ENCODE measurements at places on chromosomes 1 and 21. TPM values are rescaled to one million over a fixed set of nuclear protein-coding genes. Genes with fewer than 3 reads are reported as not detected.

- DNase-seq, result no peak
These were observed 55.1 kb downstream of the AGPAT3 start for GRCh38 chr21:43919871-43920801.

IFI44 gene
- 32.7 TPM for total RNA-seq

- peak; percentile 89 for DNase-seq
These were observed 711 bp downstream of the GADD45A start for GRCh38 chr1:67685558-67686266.

- DNase-seq, result no peak
These were observed 2.3 kb upstream of the NRAS start for GRCh38 chr1:114718661-114719423.

- DNase-seq, result peak; percentile 77
These were observed 12.2 kb upstream of the CLSTN1 start for GRCh38 chr1:9835758-9836631.

DNA sequence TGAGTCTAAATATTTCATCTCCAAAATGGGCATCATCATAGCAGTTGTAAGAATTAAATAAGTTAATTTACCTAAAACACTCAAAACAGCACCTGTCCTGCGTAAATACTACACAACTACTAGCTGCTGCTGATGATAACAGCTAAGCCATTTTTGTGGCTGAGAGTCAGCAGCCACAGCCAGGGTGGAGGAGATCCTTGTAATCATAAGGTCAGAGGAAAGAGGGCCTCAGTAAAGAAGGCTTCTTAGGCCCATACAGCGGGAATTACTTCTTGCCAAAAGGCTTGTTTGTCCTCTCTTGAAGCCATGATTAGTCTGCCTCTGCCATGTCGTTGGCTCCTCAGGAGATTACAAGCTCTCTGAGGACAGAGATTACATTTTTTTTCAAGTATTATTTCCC lies 245.0 kb downstream of the FGGY start:
- no peak for DNase-seq

- DNase-seq, result no peak
These were observed 208.5 kb downstream of the DNAH14 start for GRCh38 chr1:225137976-225138375.

CLCNKB gene
- 0.88 TPM for total RNA-seq

- DNase-seq, result no peak
These were observed 7.7 kb upstream of the CRYBG2 start for GRCh38 chr1:26361605-26362122.

- no peak for DNase-seq
These were observed 59.6 kb upstream of the ADAMTS5 start for GRCh38 chr21:27026501-27026900.

DNA sequence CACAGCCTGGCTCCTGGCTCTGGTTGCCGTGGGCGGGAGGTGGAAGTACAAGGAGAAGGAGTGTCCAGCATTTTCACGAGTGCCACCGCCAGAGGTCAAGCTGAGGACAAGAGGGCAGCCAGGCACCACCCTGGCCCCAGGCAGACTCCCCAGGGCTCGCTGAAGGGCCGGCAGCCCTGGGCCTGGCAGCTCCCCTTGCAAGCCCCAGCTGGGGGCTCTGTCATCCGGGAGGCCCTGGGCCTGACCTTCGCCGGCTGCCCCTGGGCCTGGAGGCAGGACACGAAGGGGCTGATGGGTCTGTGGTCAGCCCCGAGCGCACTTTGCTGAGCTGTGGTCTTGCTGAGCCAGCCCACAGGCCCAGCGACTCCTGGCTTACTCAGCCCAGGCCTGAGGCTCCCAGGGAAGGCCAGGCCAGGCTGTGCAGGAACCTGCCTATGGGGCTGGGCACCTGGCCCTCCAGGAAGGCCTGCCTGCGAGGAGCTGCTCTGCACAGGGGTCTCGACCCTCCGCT lies 74.8 kb downstream of the MORN1 start:
- DNase-seq, result no peak

ZNF593OS gene
- not detected for total RNA-seq

GRCh38 chr21:43814215-43815106 lies 25.1 kb downstream of the RRP1 start:
- DNase-seq, result no peak

CHRNB2 gene
- total RNA-seq, result not detected

DNA sequence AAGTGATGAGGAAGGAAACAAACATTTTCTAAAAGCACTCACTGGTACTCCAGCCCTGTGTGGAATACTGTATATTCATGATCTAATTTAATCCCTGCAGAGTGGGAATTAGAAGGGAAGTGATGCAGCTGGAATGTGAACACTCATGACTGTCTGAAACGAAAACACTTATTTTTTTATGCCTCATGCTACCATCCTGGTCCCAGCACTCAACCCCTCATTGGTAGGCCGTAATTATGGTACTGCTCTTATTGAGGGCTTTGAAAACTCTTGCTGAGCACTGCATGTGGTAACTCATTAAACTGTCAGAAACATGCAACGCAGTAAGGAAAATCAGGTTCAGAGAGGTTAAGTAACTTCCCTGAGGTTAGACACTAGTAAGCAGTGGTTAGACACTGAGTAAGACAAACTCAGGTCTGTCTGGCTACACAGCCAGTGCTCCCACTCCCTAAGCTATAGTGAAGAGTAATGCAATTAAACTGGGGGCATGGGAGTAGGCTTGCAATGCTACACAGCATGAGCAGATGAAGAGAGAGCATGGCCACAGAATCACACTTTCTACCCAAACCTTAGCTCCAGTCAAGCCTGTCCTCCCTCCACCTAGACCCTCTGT lies 17.3 kb upstream of the TNFSF4 start:
- no peak for DNase-seq

DNA sequence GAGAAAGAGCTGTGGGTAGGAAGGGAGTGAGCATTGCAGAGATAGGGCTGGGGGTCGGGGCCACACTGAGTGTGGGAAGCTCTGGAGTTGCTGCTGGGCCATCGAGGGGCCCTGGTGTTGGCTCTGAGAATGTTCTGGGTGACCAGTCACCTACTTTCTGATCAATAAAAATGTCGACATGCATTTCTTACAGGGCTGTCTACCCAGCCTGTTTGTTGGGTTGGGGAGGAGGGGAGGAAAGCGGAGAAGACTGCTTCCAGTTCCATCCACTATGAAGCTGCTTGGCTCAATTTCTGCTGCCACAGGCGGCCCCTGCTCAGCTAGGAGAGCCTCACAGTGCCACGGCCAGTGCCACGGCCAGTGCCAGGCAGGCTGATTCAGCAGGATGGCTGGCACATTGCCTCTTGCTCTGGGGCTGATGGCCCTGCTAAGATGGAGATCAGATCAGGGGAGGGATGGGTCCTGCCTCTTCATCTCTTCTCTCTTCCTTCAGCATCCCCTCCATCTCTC lies 3.0 kb upstream of the PADI3 start:
- DNase-seq, result no peak

NPR1 gene
- 119 TPM for total RNA-seq

DNA sequence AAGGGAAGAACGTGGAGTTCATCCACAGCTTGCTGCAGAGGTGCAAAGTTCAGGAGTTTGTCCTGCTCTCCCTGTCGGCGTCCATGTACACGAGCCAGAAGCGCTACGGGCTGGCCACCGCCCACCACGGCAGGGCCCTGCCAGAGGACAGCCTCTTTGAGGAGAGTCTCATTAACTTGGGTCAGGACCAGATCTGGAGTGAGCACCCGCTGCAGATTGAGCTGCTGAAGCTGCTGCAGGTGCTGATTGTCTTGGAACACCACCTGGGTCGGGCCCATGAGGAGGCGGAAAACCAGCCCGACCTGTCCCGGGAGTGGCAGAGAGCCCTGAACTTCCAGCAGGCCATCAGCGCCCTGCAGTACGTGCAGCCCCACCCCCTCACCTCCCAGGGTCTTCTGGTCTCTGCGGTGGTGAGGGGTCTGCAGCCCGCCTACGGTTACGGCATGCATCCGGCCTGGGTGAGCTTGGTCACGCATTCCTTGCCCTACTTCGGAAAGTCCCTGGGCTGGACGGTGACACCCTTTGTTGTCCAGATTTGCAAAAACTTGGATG lies 73.8 kb upstream of the MORC3 start:
- DNase-seq, result no peak

GRCh38 chr1:100556925-100557605 lies 19.1 kb downstream of the GPR88 start:
- DNase-seq, result peak; percentile 24

ALPL gene
- total RNA-seq, result 11.1 TPM

DNA sequence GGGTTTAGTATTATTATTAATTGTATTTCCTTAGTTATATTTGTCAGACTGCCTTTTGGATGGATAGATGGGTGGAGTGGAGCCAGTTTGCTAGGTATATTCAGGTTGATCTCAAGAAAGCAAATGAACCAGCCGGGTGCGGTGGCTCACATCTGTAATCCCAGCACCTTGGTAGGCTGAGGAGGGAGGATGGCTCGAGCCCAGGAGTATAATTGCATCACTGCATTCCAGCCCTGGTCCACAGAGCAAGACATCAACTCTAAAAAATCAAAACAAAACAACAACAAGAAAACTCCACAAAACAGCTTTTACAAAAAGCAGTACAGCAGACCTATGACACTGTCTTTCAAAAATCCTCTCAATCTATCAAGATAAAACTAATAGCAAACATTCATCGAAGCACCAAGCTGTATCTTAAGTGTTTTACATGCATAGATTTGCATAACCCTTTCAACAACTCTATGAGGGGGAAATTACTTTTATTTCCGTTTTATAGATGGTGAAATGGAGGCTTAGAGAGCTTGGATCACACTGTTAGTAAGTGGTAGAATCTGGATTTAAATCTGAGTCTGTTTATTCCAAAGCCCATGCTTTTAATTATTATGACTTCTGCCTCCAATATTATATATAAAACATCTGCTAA lies 25.5 kb downstream of the KMO start:
- DNase-seq, result no peak

MIGA1 gene
- 20.4 TPM for total RNA-seq

DPH2 gene
- total RNA-seq, result 13.5 TPM

DNA sequence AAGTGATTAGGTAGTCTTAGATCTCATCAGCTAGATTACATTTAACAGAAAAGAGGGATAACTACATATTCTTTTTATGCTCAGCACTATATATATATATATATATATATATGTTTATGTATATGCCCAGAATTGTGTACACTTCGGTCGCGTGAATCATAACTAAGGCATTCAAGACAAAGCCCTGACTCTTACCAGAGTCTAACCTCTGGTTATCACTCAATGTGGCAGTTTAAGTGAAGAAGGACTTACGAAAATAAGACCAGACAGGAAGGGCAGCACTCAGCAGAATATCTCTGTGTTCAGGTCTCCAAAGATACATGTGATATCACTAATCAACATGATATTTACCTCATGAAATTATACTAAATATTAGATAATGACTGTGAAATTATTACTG lies 1326.7 kb downstream of the MRPL39 start:
- no peak for DNase-seq

DNA sequence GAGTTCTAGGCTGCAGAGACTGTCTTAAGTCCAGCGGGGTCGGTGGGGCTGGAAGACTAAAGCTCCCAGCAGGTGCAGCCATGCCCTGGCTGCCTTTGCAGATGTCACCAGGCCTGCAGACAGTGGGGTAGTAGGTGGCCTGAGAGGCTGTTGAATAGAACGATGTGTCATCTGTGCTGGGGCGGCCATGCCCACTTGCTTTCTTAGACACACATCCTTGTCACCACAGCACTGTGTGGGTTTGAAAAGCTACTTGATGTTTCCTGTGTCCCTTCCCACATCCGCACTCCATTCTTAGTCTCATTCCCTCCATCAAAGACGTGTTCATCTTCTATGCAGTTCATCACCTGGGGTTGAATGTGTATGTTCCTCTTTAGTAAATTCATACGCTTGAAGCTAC lies 184.5 kb upstream of the TMEM51 start:
- DNase-seq, result no peak

- no peak for DNase-seq
These were observed 4.8 kb downstream of the ITLN1 start for GRCh38 chr1:160880216-160880615.

DNA sequence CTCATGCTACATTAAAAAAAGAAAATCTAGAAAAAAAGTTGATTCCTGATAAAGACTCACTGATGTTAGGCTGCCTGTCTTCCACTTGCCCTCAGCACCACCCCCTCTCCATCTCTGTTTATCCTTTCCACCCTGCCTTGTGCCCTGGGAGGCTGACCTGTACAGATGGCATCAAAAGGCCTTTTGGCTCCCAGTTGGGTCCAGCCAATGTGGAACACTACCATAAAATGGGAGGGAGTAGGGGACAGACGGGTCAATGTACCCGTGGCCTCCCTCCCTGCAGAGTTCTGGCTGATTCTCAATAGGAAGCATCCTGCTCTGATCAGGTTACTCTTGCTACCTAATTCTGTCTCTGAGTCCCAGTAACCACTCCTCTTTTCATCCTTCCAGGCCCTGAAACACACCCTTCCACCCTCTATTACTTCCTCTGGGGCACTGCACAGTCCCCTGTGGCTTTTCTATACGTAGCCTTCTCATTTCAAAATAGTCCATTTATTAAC lies 300.0 kb downstream of the HHIPL2 start:
- DNase-seq, result no peak

GRCh38 chr1:100187912-100188311 lies 9.9 kb upstream of the LRRC39 start:
- no peak for DNase-seq

DNA sequence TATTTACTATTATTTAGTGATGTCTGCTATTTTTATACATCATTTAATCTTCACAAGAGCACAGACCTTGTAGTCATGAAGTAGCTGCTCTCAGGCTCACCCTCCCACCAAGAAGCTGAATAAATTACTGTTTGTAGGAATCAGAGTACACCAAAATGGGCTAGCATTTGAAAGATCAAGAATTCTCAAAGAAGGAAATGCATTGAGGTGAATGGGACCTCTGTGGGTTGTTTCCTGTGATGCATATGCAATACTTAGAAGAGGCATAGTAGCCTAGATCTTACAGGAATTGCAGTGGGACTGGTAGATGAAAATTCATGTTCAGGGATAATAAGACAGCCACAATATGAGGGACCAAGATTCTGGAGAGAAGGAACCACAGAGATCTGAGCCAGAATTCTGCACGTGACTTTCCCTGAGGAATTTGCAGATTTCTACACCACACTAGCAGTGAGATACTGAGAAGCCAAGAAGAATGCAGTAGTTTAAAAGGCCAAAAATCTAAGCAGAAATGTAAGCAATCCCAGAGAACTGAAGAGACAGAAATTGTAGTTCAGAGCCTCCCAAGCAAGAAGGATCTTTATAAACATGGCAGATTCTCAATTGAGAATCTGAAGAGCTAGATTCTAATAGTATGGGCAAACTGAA lies 307.0 kb downstream of the ST6GALNAC3 start:
- no peak for DNase-seq

- DNase-seq, result no peak
These were observed 199.7 kb downstream of the TBX15 start for GRCh38 chr1:118788463-118788862.

DNA sequence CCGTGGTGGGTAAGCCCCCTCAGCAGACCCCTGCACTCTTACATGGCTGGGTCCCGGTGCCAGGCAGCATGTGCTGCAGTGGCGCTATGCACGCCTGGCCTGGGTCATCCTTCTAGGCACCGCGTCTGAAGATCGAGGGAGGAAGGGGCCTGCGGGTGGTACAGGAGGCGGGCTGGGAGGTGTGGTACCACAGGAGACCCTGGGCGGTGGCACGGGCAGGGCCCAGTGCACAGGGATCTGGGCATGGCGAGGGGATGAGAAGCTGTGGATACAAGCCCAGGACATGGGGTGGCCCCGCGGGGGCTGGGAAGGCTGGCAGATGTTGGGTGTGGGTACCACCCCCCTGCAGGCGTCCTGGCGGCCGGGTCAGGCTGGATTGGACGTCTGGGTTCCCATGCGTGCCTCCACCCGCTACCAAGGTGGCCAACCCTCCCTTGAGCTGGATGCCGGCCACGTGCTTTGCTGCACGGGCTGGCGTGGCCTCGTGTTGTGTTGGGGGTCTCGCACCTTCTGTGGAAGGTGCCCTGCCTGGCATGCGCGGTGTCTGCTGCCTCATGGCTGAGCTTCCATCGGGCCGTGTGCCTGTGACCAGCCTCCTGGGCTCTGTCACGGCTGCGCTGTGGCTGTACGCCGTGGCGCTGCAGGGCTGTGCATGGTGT lies 19.7 kb downstream of the CFAP410 start:
- DNase-seq, result no peak
